ENCODE measurements at places on chromosomes 2 and 18.

- DNase-seq: no peak
These were observed 82.0 kb downstream of the ZNF516 start for GRCh38 chr18:76412818-76413565.

DNA sequence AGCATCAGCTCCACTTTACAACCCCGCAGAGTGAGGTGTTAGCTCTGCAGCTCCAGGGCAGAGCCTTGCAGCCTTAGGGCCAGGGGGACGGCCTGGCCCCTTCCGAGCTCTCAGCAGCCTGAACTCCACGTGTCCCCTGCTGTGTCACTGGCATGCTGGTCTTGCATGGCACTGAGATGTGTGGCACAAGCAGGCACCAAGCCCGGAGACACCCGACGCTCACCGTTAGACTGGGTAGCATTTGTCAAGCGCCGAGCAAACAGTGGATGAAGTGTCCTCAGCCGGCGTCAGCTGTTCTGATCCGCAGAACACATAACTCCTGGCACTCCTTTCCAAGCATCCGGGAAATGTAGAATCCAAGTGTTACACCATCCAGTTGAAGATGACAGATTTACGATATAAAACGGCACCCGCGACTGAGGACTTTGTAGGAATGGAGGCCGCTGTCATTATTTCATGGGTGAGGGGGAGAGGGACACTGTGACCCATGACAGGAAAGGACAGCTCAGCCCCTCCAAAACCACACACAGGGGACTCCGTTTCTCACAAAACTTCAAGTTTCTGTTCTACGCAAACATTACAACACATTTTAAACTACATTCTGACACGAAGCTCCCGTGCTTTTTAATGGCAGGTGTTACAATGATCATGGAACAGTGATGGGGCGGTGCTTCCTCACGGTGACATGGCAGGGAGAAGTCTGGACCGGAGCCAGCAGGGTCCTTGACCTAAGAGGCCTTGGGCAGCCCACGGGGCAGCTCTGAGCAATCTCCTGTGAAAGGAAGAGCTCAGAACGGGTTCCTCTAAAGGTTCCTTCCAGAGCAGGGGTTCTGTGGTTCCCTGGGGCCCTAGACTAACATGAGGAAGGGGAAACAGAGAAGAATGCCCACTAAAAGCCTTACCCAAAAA is 89.4 kb downstream of the HDAC4 start:
- DNase-seq: no peak

DNA sequence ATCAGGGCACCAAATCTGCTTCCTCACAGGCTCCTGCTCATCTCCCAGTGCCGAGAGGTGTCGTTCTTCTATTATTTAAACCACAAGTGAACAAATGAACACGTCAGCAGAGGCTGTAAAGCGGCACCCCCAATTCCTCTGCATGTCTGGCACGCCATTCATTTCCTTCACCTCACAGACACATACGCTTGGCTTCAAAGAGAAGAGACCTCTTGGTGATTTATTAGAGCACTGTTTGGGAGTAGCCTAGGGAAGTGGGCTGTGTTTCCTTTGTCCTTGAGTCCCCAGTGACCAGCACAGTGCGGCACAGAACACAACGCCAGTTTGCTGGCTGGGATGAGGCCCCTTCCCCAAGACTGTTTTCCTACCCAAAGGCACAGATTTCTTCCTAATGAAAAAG is 184.3 kb upstream of the REV1 start:
- DNase-seq: no peak

- DNase-seq: no peak
These were observed 29.7 kb upstream of the NT5C1B start for GRCh38 chr2:18619091-18619490.

DNA sequence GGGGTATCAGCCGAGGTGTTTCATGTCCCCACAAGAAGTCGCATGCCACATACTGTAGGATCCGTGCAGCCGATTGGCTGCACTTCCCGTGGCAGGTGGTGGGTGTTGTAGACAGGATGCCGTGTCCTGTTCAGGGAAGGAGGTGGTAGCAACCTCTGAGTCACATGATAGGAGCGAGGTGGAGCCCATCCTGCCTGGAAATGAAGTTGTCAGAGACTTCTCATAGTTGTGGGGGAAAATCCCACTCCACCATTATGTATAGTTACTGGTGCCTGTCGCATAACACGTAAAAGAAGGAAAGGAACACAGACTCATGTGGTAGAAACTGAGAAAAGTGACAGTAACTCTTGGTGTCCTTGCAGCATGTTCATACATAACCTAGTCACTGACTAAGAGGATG is 91.4 kb upstream of the IL1R2 start:
- DNase-seq: no peak

GRCh38 chr18:34872066-34872465 is 162.0 kb downstream of the DTNA start:
- DNase-seq: no peak

DNA sequence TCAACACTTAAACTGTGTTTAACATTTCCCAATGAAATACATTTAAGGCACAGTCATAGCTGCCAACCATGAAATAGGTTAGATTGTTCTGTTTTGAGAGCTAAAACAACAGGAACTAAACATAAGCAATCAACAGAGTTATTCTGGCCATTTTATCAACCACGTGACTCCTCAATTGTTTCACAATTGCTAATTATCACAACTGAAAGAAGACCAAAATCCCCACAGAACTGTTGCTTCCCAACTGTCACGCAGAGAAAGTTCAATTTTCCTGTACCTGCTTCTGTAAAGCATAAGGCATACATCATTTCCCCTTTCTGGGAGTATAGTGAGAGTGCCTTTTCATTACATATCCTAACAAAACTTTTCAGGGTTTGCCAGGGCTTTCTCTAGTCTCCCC is 248.6 kb downstream of the EPHA4 start:
- DNase-seq: no peak

DNA sequence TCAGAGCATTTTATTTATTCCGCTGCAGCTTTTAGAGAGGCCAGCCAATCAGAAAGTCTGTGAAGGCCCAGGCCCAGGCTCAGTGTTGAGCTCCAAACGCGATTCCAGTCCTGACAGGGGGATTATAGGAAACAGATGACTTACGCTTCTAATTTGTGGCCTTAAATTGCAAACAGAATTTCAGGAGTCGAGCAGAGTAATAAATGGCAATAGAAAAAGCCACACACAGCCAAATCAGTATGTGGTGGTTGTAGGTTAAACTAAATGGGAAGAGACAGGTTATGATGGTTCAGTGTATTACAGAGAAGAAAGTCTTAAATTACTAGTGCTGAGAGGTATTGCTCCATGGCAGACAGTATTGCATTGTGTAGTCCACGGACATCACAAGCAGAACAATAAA is 131.0 kb upstream of the ZEB2 start:
- no peak for DNase-seq

DNA sequence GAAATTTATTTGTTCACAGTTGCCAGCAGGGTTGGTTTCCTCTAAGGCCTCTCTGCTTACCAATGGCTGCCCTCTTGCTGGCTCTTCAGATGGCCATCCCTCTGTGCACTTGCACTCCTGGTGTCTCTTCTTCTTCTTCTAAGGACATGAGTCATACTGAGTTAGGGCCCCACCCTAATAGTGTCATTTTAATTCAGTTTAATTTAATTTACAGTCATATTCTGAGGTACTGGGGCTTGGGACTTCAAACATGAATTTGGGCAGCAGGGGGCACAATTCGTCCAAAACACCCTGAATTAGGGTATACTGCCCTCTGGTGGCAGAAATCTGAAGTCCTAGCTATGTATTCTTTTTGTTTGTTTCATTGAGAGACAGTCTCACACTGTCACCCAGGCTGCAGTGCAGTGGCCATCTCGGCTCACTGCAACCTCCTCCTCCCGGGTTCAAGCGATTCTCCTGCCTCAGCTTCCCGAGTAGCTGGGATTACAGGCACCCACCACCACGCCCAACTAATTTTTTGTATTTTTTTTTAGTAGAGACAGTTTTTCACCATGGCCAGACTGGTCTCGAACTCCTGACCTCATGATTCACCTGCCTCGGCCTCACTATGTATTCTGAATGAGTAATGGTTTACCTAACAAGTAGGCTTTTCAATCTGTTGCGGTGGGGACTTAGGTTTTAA is 19.8 kb downstream of the SLC4A1AP start:
- no peak for DNase-seq

- DNase-seq: no peak
These were observed 163.0 kb upstream of the PXDN start for GRCh38 chr2:1907291-1907690.

DNA sequence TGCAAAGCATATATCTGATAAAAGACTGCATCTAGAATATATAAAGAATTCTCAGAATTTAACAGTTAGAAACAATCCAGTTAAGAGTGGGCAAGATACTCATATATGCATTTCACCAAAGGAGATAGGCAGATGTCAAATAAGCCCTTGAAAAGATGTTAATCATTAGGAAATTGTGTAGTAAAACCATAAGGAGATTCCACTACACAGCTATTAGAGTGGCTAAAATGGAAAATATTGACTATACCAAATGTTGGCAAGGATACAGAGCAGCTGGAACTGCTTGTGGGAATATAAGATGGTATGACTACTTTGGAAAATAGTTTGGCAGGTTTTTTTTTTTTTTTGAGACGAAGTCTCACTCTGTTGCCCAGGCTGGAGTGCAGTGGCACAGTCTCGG is 59.5 kb downstream of the CAB39 start:
- no peak for DNase-seq

- DNase-seq: no peak
These were observed 363.8 kb downstream of the LRP1B start for GRCh38 chr2:141767051-141767450.
